ENCODE measurements at places on chromosomes 11 and 22.

DNA sequence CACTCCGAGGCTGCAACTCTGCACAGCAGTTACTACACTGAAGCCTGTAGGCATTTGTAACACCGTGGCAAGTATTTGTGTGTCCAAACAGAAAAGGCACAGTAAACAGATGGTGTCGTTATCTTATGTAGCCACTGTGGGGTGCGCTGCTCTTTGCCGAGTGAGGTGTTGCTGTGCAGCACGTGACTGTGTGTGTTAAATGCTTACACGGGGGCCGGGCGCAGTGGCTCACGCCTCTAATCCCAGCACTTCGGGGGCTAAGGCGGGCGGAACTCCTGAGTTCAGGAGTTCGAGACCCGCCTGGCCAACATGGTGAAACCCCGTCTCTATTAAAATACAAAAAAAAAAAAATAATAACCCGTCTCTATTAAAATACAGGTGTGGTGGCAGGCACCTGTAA is 11.5 kb downstream of the ZBED4 start:
- DNase-seq = no peak

- DNase-seq = no peak
Measured at GRCh38 chr11:119896387-119897045, 167.5 kb upstream of the NECTIN1 start.

- DNase-seq = no peak
Measured at GRCh38 chr11:74204701-74205100, 33.6 kb downstream of the PPME1 start.

DNA sequence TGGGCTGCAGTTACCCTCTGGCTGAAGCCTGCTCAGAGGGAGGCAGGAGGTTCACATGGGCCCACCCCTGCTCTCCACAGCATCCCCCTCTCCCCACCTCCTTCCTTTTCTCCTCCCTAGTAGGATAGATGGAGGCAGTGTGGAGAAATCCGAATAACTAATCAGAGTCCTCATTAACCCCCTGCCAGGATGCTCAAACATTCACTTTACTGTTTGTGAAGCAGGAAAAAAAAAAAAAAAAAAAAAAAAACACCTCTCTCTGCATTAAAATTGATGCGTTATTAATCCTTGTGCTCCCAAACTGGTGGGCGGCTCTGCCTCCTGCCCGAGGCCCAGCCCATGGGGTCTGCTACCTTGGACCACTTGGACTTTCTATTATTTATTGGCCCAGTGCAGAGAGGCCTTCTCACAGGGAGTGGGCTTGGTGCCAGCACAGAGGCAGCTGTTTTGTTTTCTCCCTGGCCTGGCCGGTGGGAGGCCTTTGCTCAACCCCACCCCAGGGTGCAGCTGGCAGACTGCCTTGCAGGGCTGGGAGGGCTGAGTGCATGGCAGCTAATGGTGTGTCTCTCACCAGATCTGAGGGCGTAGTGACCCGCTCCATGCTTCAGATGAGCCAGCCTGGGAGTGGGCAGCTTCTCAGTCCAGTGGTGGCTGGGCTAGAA is 150.7 kb downstream of the PKNOX2 start:
- DNase-seq = no peak

DNA sequence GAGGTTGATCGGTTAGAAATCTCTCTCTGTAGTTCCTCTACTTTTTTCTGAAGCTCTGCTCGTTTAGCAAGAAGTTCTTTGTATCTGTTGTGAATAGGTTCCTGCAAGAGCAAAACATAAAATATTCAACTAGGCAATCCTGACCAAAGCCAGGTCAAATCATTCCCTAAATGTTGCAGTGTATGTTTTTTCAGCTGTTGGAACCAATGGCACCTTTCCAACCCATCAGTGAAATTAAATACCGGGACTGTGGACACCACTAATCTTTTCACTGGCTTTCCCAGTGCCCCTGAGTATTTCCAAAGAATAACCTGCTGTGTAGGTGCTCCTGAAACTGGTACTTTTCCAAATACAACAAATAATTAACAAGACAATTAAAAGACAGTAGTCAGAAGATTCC is 45.1 kb downstream of the CEP57 start:
- no peak for DNase-seq

DNA sequence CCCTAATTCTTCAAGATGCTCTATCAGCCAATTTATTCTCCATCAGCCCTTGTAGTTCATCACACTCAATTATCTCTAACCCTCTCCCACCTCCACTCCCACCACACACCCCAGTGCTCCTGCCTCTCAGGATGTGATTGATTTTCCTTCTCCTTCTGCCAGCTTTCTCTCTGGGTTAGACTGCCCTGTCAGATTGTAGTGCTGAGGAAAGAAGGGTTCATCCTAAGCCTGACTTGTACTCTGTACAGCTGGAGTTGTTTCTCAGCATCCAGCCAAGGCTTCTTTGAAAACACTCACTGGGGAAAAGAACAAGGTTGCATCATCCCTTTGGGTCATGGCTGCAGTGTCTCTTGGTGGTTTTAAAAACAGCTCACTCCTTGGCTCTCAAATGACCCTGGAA is 61.2 kb downstream of the CECR2 start:
- no peak for DNase-seq
